ENCODE measurements at places on chromosomes 12 and 14.

DNA sequence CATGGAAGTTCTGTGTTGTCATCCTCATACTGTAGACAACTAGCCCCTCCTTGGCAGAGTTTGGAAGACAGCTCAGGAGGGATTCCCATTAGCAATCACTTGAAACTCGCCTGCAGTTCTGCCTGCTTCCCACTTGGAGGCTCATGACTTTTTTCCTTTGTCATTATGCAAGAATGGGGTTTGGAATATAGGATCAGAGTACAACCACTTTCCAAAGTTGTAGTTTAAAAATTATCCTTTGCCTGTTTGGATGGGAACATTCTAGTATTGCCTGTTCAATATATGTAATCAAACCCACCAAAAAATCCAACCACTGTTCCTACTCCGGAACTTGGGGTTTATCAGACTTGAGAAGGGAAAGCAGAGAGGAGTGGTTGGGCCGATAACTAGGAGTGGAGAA lies 2.1 kb upstream of the GPD1 start:
- DNase-seq = no peak

DNA sequence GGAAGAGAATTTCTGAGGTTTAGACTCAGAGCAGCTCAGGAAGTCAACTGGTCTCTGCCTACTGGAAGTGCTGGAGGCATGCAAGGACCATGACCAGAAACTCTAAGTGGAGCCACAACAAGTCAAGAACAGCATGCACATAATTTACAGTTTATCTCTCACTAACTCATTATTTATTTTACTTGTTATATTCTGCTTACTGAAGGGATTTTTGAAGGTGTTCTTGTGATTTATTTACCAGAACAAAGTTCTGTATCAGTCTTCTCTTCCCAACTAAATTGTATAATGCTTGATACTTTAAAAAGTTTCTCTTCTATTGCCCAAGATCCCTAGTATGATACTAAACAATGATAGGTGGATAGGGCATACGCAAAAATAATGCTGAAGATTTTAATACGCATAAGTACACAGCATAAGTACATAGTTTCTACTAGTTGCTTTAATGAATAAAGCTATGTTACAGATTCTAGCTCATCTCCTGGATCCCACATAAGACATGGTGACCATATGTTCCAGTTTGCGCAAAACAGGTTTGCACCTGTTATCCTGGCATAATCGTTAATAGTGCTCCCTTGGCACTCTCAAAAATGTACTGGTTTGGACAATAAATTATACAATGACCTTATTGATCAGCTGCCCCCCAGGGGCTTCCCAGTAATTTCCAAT lies 11.6 kb upstream of the SPTB start:
- DNase-seq = no peak

- no peak for DNase-seq
Measured at GRCh38 chr12:29309320-29309902, 71.6 kb downstream of the ERGIC2 start.

DNA sequence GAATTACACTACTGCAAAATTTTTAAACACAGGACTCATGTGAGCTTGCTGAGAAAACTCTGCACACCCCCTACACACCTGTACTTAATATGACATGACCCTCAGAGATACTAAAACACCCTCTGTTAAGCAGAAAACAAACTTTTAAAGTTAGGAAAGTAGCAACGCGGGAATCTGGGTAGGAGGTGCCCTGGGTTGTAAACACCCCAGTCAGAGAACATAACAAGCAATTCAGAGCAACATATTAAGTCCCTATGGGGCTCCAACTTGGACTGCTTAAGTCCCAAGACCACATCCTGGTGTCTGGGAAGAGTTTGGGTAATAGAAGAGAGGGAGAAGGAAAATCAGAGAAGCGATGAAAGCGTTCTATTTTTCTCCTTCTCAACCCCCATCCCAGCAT lies 1.2 kb downstream of the ATF7 start:
- no peak for DNase-seq

- no peak for DNase-seq
Measured at GRCh38 chr12:5507401-5507935, 75.6 kb downstream of the NTF3 start.

Measured in activated CD4-positive, alpha-beta T cell treated with anti-CD3 and anti-CD28 coated beads, Interleukin-2, amount 10 ng/mL, durations not matched to agents 24 days and 14 days (primary cell).